Stimulated activated CD4-positive, alpha-beta T cell treated with anti-CD3 and anti-CD28 coated beads, Interleukin-15, amount 100 ng/mL, for 24 hours (primary cell): ENCODE measurements at places on chromosomes 1 and 21.
A peak's percentile ranks its signal among the peaks of the same experiment; 100 is the strongest.

DNA sequence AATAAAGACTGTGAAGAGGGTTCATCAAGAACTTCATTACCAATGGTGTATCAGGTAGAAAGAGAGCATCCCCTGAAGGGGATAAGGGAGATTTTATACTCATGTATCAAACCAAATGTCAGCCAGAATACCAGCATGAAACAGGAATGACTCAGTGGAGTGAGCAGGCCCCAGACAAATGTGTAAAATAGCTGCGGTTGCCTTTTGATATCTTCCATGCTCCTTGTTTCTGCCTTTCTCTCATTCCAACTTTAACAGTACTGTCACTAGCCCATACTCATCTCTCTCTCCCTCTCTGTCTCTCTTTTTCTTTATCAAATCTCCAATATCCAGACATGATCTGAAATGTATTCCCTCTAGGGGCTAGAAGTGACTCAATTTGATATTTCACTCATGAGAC is 47.8 kb downstream of the GPR88 start:
- DNase-seq: no peak

DNA sequence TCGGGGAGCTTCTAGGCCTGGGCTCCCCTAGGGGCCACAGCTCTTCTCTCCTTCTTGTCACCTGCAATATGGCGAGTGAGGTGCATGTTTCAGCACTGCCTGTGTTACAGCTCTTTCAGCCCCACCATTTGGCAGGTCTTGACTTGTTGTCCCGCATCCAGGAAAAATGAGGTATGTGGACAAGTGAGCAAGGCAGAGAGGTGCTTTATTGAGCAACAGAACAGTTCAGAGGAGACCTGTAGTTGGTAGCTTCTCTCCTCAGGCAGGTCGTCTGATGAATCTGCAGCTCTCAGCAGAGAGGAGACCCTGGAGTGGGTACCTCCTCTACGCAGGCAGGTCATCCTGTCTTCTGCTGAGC is 208.2 kb upstream of the USP25 start:
- no peak for DNase-seq

GRCh38 chr1:180167021-180167701 is 12.5 kb downstream of the QSOX1 start:
- no peak for DNase-seq

DNA sequence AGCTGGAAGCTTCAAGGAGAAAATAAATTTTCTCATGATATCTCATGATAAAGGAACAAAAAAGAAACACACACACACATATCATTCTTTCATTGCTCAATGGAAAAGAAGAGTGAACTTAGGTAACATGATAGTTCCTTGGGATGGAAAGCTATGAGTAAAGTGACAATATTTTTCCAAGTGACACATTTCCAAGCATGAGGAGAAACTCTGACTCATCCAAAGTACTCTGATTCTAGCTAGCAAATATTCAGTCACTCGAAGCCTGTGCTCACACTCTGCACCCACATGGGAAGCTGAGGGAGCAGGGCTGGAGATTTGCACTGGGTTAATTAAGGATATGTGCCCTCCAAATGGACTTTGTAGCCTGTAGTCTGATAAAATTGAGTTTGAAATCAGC is 222.4 kb downstream of the LRRC40 start:
- DNase-seq: no peak

- no peak for DNase-seq
Observed at GRCh38 chr1:224067207-224067606, 46.7 kb upstream of the FBXO28 start.

- DNase-seq: no peak
Observed at GRCh38 chr1:203818399-203818798, 23.0 kb downstream of the ZBED6 start.

- DNase-seq: no peak
Observed at GRCh38 chr1:102163799-102164198, 167.1 kb upstream of the OLFM3 start.

GRCh38 chr21:32812035-32812434 is 40.5 kb upstream of the PAXBP1 start:
- DNase-seq: no peak

DNA sequence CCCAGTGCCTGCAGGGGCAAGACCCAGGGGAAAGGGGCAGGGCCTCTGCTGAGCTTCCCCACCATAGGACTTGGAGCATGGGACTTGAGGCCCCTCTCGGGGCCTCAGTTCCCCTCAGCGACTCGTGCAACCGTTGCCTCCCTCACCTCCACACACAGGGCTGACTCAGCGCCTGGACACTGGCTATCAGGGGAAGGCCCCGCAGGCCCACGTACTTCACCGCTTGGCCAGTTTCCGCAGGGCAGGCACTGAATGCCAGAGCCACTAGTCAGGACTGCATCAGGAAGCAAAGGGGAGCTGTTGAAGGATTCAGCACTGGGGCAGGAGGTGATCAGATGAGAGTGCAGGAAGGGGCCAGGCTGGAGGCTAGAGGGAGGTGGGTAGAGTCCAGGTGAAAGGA is 15.5 kb upstream of the FAM131C start:
- DNase-seq: no peak

- DNase-seq: no peak
Observed at GRCh38 chr1:7363450-7363849, 407.6 kb upstream of the VAMP3 start.

GRCh38 chr1:106995970-106996369 is 60.5 kb upstream of the PRMT6 start:
- no peak for DNase-seq

GRCh38 chr1:73903092-73903491 is 294.9 kb downstream of the LRRIQ3 start:
- no peak for DNase-seq

DNA sequence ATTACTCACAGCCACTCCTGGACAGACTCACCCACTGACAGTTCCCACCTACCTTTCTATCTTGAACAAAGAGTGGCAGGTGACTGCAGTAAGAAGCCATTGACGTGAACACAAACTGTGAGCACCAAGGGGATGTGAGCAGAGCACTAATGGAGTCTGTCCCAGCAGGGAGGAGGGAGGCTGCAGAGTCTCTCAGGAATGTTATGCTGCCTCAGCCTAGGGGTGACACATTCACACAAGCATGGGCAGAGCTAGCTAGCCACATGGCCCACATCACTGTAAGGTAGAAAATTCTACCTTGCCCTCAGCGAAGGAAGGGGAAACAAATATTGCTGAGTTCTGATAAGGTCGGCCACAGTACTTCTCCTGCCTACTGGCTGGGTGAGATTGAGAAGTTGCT is 56.8 kb upstream of the PTGFRN start:
- DNase-seq: no peak

- DNase-seq: no peak
Observed at GRCh38 chr1:24020025-24020424, 39.9 kb upstream of the SRSF10 start.

DNA sequence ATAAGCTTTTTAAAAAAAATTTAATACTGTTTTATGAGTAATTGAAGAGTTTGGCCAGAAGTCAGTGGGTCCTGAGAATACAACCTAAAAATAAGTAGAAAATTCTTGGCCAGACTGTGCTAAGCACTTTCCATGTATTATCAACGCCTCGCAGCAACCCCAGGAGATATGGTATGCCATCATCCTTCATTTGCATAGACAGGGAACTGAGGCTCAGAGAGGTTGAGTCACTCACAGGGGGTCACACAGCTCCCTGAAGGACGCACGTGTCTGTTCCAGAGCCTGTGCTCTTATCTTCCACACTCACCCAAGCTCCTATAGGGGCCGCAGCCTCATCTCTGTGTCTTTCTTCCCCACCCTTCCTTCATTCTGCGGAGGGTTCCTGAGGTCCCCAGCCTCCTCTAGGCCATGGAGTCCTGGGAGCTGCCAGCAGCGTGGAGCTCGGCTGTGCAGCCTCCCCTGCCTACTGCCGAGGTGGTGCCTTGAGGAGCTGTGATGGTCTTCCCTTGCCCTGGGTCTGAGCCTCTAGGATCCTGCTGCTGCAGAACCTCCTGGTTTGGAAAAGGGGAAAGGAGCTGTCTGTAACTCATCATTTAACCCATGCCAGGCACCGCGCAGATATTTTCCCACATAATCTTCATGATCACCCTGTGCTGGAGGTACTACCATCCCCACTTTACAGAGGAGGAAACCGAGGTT is 30.3 kb upstream of the ECE1 start:
- no peak for DNase-seq

DNA sequence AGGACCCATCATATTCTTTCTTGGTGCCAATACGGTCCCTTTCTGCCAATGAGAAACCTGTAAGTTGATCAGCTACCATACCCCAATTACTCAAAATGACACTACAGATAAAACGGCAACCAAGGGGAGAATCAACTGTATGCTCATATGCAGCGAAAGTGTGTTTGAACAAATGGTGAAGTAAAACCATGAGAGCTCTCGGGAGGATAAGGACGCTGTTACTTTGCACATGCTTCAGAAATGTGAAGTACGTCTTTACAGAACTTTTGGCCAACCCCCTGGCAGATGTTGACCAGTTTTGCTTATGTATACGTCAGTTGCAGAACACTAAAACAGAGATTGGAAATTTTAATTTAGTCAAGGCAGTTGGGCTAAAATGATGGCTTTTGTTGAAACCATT is 79.6 kb downstream of the PROX1 start:
- no peak for DNase-seq

GRCh38 chr21:25186273-25186672 is 421.0 kb downstream of the MRPL39 start:
- no peak for DNase-seq

GRCh38 chr1:17181781-17182464 is 23.0 kb upstream of the PADI1 start:
- no peak for DNase-seq

GRCh38 chr1:225950905-225951497 is 10.0 kb upstream of the LEFTY2 start:
- no peak for DNase-seq

DNA sequence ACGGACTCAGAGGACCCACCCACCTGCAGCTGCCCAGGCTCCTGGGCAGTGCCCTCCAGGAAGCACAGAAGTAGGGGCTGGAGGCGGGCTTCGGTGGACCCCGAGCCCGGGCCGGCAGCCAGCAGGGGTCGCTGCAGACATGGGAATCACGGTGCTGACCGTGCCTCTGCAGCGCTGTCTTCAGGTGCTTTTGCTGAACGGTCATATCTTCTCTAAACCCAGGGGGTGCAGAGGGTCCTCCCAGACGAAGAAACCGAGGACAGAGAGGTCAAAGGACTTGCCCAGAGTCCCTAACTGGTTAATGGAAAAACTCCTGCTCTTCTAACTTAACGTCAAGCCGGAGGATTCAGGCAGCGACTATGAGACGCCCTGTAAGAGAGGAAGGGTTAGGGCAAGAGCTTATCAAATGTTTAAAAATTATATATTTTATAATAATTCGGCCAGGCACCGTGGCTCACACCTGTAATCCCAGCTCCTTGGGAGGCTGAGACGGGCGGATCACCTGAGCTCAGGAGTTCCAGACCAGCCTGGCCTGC is 21.5 kb upstream of the LEFTY2 start:
- DNase-seq: peak; percentile 80

GRCh38 chr1:176701151-176701866 is 238.3 kb downstream of the PAPPA2 start:
- DNase-seq: no peak

- DNase-seq: no peak
Observed at GRCh38 chr1:235056937-235057336, 71.7 kb downstream of the TOMM20 start.

DNA sequence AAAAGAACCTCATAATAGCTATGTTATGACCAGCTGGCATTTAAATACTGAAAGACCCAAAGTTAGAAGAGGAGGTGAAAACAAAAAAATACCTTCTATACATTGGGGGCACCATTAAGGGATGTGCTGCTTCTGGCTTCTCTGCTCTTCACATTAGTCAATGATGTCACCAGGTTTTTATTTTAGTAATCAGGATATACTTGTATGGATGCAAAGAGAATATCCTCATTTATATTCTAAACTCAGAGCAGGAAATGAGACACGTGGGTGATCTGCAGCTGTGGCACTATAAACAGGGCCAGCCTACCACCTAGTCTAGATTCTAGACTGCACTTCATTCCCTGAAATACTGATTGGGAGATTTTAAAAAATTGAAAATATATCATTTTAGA is 51.2 kb downstream of the WLS start:
- no peak for DNase-seq

- DNase-seq: peak; percentile 87
Observed at GRCh38 chr1:32335790-32336590, at the start of gene MARCKSL1. MARCKSL1 (minus strand) TSS chr1:32336233; CDS start chr1:32336033, 200 bp downstream.

- peak; percentile 54 for DNase-seq
Observed at GRCh38 chr1:6601923-6602668, 573 bp downstream of the KLHL21 start.

DNA sequence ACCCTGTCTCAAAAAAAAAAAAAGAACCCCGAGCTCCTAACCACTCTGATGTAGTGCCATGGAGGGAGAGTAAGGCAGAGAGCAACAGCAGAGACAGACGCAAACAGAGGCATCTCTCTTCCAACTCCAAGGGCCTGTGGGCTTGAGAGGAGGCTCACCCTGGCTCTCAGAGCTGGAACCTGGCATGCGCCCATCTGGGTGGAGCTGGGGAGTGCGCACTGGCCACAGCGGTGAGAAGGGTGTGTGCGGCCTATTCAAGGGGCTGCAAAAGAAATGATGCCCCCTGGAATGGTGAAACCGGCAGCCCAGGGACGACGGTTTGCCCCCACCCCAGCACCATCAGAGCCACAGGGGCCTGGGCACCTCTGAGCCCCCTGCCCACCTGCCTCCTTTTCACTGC is 17.6 kb downstream of the COL8A2 start:
- DNase-seq: no peak

DNA sequence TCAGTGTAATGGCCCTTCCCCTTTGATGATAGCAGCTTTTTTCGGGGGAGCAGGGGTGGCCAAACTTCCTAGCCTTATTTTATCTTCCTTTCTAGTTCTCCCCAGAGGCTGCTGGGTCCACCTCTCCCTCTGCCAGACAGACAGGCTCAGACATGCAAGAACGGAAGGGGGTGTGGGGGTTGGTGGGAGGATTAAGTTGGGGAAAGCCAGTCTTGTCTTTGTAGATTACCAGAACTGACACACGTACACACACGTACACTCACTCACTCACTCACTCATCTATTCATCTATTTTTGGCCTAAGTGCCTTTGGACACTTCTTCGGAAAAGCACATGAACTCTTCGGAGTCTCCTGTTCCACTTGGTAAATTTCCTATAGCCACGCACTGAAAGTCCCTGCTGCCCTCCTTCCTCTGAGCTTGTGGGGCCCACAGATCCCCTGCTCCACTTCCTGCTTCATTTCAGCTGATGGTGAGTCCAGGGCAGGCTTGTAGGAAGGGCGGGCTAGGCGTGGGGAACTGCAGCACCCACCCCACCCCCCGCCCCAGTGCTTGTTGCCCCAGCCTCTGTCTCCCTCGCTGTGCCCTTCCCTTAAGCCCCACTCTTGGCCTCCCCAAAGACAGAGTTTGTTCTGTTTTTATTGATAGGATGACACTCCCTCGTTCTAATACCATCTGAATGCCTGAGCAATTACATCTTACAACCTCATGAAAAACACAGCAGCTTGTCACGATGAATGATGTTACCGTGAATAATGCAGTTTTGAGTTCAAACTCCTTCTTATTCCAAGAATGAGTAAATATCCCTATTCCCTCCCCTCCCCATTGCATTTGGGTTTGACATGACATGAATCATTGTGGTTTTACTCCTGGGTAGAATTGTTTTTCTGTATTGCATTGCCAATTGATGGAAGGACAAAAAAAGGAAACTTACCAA is 60.7 kb upstream of the ATP5PO start:
- DNase-seq: peak; percentile 76

GRCh38 chr1:17791480-17791879 is 36.3 kb downstream of the ACTL8 start:
- no peak for DNase-seq

- no peak for DNase-seq
Observed at GRCh38 chr1:104132382-104132973, 382.8 kb downstream of the AMY1C start.
